Adrenal gland (tissue), 19 donors: ENCODE measurements at places on chromosomes 2 and 18.

GRCh38 chr2:95048825-95049682, 23.5 kb downstream of the MAL start:
- H3K4me3 ChIP-seq: no peak overlapping the region
- no peaks in the 10 kb centered on the region for H3K36me3 ChIP-seq
- no peak overlapping the region for H3K27ac ChIP-seq
- no peaks in the 10 kb centered on the region for H3K27me3 ChIP-seq
- no peak for DNase-seq
- no peaks in the 10 kb centered on the region for H3K4me1 ChIP-seq

DNA sequence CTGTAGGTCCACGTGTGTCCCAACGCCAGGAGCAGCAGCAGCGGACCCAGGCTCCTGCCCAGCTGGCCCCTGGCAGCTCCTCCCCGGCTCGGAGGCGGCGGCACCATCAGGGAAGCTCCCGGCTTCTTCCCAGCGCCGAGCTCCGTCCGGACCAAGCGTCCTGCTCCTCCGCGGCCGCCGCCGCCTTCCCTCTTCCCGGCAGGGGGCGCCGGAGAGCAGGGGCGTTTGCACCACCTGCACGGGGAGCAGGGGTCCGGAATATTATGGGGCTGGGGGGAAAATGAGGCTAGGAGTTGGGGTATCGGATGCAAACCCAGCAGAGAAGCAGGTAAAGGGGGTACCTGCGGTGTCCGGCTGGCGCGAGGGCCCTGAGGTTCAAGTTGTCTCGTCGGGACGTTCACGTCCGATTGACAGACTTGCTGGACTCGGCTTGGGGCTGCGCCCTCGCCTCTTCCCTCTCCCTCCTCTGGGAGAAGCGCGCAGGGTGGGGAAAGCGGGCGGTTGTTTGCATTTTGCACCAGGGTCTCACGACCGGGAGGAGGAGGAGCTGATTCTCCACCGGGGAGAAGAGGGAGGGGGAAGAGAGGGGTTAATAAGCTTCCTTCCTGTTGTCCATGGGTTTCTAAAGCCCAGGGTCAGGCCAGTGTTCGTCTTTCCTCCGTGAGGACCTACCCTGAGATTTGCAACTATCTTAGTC, at the start of gene CCBE1:
Gene CCBE1 (minus strand): TSS at position 188 of the 697 bp plus-strand sequence.
- no peaks in the 10 kb centered on the region for H3K27me3 ChIP-seq
- H3K4me3 ChIP-seq: peak within 1 kb of the TSS; percentile 13
- peaks cover 10% of the 10 kb centered on the region for H3K4me1 ChIP-seq
- no peaks in the 10 kb centered on the region for H3K36me3 ChIP-seq

- DNase-seq: no peak
- H3K36me3 ChIP-seq: no peaks in the 10 kb centered on the region
- H3K27ac ChIP-seq: no peak overlapping the region
Observed at GRCh38 chr18:35827275-35827902, 145.1 kb upstream of the RMP24 start.

DNA sequence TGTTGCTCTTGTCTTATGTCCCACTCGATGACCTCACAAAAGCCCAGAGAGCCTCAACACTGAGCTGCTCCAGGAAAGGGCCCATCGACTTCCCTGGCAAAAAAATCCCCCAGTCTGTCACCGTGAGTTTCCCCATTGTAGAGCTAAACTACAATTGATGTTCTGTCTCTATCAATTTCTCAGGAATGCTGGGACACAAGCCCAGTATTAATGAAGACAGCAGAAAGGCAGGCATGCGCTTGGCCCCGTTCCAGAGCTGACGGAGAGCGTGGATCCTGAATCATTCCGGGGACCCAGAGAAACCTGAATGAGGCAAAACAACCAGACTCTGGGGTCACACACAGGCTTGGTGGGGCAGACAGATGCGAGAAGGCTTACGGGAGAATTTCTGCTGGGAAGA, 146.9 kb downstream of the TTC32 start:
- no peaks in the 10 kb centered on the region for H3K4me1 ChIP-seq
- DNase-seq: peak; percentile 60
- no peak overlapping the region for H3K4me3 ChIP-seq
- H3K36me3 ChIP-seq: no peaks in the 10 kb centered on the region
- H3K27me3 ChIP-seq: no peaks in the 10 kb centered on the region
- no peak overlapping the region for H3K27ac ChIP-seq

- no peaks in the 10 kb centered on the region for H3K27me3 ChIP-seq
- H3K4me1 ChIP-seq: no peaks in the 10 kb centered on the region
- no peak overlapping the region for H3K4me3 ChIP-seq
- no peak for DNase-seq
- no peaks in the 10 kb centered on the region for H3K36me3 ChIP-seq
Observed at GRCh38 chr2:224595518-224595917, 10.4 kb upstream of the CUL3 start.

- no peak overlapping the region for H3K27ac ChIP-seq
- no peak for DNase-seq
- H3K4me3 ChIP-seq: no peak overlapping the region
Observed at GRCh38 chr2:119473621-119474370, 42.1 kb downstream of the TMEM37 start.

GRCh38 chr2:215487002-215487372, 51.1 kb upstream of the FN1 start:
- H3K27me3 ChIP-seq: no peaks in the 10 kb centered on the region
- no peaks in the 10 kb centered on the region for H3K4me1 ChIP-seq

DNA sequence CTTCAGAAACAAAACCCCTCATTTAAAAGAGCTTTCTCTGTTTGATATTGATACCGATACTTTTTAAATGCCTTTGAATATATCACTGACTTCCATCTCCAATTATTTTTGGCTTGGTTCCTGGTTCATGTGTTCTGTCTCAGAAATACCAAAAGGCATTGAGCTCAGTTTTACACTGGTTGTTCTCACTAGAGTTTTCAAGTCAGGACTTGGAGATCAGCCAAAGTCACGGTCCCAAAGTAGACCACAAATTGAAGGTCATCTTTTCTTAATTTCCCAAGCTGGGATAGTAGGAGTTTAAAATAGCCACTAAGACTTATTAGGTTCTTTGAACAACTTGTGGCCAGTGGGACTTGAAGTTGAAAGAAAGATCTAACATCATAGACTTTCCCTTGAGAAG, 24.2 kb downstream of the DHRS9 start:
- H3K4me3 ChIP-seq: no peak overlapping the region
- no peaks in the 10 kb centered on the region for H3K36me3 ChIP-seq
- H3K4me1 ChIP-seq: no peaks in the 10 kb centered on the region
- no peak for DNase-seq
- H3K27ac ChIP-seq: no peak overlapping the region

- H3K4me3 ChIP-seq: no peak overlapping the region
- no peak overlapping the region for H3K27ac ChIP-seq
- no peak for DNase-seq
- H3K4me1 ChIP-seq: no peaks in the 10 kb centered on the region
Observed at GRCh38 chr2:194539425-194539824, 1117.6 kb upstream of the SLC39A10 start.

DNA sequence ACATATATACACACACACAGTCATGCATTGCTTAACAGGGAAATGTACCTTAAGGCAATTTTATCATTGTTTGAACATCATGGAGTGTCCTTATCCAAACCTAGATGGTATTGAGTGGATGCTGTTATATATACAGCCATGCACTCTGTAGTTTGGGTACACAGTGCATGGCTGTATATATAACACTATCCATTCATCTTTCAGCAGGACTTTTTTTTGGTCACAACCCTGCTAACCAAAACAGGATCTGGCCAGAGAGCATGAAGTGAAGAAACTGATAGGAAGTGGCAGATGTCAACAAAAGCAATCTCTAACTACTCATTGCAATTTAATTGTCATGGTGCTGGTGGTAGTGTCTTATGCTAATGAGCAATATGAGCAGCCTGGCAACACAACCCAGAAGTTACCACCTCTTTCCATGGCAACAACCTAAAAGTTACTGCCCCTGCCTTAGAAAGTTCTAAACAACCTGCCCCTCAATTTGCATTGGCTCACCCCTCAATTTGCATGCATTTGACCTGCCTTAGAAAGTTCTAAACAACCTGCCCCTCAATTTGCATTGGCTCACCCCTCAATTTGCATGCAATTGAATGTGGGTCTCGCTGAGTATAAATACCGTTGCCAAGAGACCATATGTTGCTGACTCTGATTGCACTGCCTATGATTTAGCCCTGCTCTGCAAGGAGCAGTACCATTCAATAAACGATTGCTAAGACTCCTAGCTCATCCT, 434.9 kb downstream of the DSEL start:
- no peak overlapping the region for H3K27ac ChIP-seq
- DNase-seq: no peak
- no peaks in the 10 kb centered on the region for H3K36me3 ChIP-seq
- H3K4me1 ChIP-seq: no peaks in the 10 kb centered on the region

DNA sequence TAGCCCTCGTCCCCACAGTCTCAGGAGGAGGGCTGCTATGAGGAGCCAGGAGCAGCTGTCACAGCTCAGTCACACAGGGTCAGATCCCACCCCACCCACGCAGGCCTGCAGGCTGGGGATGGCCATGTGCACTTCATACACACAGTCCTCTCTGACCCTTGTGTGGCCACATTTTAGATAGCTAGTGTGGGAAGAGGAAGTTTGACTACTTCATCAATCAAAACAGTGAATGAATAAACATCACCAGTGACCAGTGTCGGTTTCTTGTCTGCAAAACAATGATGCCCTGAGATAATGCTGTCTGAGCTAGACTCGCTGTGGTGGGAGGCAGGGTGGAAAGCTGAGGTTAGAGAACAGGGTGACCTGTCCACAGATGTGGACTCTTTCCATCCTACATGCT, 107.1 kb downstream of the PIEZO2 start:
- no peak for DNase-seq
- H3K4me3 ChIP-seq: no peak overlapping the region
- no peaks in the 10 kb centered on the region for H3K36me3 ChIP-seq
- no peaks in the 10 kb centered on the region for H3K27me3 ChIP-seq

DNA sequence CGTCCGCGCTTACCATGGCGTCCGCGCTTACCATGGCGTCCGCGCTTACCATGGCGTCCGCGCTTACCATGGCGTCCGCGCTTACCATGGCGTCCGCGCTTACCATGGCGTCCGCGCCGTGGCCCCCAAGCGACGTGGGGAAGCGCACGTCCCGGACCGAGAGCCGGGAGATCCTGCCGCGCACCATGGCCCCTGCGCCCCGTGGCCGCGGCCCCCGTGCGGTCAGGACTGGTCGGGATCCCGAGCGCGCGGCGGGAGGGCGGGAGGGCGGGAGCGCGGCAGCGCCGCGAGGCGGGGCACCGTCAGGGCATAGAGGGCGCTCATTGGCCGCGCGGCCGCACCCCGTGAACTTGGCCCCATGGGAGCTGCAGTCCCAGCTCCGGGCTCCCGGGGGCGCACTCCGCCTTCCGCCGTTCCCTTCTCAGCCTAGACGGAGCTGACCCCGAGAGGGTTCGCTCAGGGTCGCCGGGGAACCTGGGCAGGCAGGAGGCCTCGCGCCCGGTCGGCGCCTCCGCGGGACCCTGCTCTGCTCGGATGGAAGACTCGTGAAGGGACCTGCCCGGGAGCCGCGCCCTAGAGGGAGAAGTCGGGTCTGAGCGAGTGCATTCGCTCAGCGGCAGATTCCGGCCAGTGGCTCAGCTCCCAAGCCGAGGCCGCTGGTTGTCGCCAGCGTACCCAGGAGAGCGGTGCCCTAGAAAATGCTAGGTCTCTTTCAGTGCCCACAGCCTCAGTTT, at the start of gene ENOSF1:
Gene ENOSF1 (minus strand): TSS at position 230 of the 734 bp plus-strand sequence. CDS start 43 bp downstream, at position 187.
- peak; percentile 89 for DNase-seq
- peak within 1 kb of the TSS; percentile 92 for H3K27ac ChIP-seq
- H3K36me3 ChIP-seq: no peaks in the 10 kb centered on the region
- H3K27me3 ChIP-seq: no peaks in the 10 kb centered on the region
- H3K4me3 ChIP-seq: peak within 1 kb of the TSS; percentile 55

DNA sequence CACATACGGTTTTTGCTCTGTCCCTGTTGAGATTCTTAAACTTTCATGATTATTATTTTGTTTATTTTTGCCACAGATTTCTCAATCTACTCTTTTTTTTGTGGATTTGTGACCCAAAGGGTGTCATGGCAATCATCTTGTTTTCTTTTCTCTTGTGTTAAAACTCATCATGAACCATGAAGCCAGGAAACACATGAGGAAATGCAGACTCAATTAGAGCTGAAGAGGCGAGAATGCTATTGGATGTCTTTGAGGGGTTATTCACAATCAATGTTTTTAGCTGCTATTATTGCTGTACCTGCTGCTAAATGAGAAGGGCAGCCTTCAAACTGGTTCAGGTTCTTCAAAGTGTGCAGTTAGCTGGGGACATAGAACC, 99.5 kb upstream of the MMADHC start:
- no peaks in the 10 kb centered on the region for H3K4me1 ChIP-seq
- DNase-seq: no peak
- no peaks in the 10 kb centered on the region for H3K27me3 ChIP-seq
- no peak overlapping the region for H3K4me3 ChIP-seq

- no peak overlapping the region for H3K27ac ChIP-seq
- no peaks in the 10 kb centered on the region for H3K36me3 ChIP-seq
- H3K4me1 ChIP-seq: peaks cover 3% of the 10 kb centered on the region
- no peak overlapping the region for H3K4me3 ChIP-seq
- no peaks in the 10 kb centered on the region for H3K27me3 ChIP-seq
Observed at GRCh38 chr2:237716011-237716410, 82.6 kb upstream of the RBM44 start.

- no peaks in the 10 kb centered on the region for H3K4me1 ChIP-seq
- no peaks in the 10 kb centered on the region for H3K27me3 ChIP-seq
- H3K36me3 ChIP-seq: no peaks in the 10 kb centered on the region
- no peak for DNase-seq
Observed at GRCh38 chr18:51686590-51686989, 489.1 kb upstream of the MEX3C start.
